ENCODE measurements at places on chromosomes 2 and 18.

DNA sequence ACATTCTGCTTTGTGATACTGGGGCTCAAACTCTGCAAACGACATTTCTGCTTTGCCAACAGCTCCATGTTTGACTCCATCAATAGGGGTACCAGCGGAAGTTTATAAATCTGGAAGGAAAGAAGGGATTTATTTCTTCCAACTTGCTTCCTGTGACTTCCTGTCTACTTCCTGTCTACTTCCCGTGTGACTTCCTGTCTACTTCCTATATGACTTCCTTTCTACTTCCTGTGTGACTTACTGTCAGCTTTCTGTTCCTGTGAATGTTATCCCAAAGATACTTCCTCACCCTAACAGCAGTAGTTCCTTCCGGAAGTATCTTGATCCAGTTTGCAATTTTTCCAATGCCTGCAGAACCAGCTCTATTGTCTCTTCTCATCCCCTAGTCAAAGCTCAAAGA, 52.0 kb upstream of the MBOAT2 start:
- no peak for DNase-seq

GRCh38 chr2:204842661-204843485, 297.6 kb downstream of the PARD3B start:
- no peak for DNase-seq

DNA sequence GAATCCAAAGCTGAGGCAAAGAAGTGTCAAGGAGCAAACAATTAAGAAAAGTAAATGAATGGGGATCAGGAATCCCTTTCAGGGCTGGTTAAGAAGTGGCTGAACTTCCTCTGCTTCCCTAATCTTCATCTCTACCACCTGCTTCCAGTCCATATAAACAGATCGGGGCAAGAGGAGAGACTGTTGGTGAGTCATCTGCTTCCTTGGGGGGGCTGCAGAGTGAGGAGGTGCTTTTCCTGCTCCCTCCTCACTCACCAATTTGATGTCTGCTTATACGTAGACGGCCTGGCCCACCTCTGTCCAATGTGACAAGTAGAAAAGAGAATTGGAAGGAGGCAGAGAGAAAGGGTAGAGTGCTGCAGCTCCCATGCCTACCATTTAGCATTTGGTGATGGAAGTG, 68.4 kb downstream of the NAB1 start:
- DNase-seq = no peak

- no peak for DNase-seq
Observed at GRCh38 chr18:23172591-23173380, 37.5 kb downstream of the CABLES1 start.

DNA sequence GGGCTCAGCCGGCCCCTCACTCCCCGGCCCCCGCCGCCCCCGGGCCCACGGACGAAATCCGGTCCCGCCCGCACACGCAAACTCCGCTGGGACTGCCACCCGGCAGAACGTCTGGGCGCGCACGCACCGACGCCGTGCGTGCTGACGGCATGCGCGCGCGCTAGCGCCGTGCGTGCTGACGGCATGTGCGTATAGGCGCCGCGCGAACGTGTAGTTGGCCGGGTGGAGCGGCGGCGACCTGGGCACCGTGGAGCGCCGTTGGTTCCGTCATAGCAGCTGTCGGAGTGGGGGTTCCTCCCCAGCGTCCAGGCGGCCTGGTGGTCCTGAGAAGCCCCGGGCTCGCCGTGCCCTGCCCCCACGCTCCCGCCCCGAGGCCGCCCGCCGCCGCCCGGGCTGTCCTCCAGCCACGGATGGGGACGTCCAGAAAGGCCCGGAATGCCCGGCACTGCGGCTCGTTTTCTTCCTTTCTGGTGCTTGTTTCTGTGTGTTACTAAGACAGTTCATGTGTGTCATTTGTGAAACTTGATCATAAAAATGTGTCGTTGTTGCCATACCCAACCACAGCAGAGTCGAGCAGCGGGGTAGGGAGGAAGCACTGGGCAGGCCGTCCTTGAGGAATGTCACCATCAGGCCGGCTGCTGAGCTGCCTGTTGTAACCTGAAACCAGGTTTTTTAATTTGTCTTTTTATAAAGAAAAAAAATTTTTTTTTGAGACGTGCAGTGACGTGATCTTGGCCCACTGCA, at the start of gene TXNL4A:
Gene TXNL4A (minus strand): TSS at position 113 of the 744 bp plus-strand sequence. CDS start 171 bp downstream, outside the sequence.
- DNase-seq = peak; percentile 54

DNA sequence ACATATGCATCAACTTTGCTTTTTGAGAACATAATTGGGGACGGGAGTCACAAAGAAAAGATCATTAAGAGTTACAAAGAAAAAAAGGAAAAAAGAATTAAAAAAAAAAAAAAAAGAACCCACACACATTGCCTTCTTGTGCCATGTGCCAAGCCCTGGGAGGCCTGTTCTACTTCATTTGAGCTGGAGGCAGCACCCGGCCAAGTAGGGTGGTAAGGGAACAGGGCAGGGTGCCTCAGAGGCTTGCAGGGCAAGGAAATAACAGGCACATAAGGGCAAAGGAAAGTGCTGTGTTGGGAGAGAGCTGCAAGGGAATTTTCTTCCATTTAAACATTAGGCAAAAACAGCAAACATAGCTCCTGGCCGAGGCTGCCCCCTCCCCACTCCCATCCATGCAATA, 418.0 kb downstream of the TMEM182 start:
- DNase-seq = no peak

GRCh38 chr2:160901613-160902012, 258.6 kb upstream of the TANK start:
- DNase-seq = no peak

DNA sequence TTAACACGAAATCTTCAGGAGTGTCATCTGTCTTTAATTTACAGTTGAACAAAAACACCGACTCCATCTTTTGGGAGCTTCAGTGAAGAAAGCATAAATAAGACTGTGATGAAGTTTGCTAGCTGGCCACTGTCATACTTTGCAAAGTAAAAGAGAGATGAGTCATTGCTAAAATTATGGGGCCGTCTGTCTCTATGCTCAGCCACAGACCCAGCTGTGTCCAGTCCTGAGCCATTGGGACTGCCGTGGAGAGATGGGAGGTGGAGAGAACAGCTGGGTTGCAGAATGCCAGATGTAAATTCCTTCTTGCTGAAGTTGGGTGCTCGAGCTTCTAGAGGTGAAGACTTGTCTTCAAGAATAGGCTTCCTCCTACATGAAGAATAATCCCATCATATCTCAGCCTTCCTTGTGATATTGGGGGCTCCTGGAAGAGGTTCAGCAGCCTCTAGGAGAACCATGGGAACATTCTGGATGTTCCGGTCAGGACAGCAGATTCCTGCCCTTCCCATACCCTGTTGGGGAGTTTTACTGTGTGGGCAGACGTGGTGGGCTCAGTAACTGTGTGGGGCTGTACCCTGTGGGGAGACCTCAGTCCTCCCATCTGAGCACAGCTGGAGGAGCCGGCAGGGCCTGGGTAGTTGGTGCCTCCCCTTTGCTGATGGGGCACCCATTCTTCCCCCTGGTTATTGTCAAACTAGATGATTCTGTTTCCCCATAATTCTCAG, 71.1 kb downstream of the LDLRAD4 start:
- no peak for DNase-seq

DNA sequence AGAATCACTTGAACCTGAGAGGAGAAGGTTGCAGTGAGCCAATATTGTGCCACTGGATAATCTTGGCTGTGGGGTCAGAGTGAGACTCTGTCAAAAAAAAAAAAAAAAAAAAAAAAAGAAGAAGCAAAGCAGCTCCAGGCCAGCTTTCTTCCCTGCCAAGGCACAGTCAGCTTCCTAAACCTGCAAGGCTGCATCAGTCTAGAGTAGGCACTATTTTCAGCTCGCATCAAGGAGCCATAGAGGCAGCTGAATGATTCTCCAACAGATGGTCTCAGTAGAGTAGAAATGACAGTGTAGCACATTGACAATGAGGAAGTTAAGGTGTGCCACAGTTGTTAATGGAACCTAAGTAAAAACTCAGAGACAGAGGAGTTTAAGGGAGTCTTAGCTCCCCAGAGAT, 35.6 kb downstream of the BMP10 start:
- DNase-seq = no peak

GRCh38 chr2:85888684-85889626, at the start of gene ST3GAL5:
ST3GAL5 (minus strand) TSS chr2:85888990; CDS start chr2:85888905, 85 bp downstream.
- DNase-seq = peak; percentile 51

- DNase-seq = no peak
Observed at GRCh38 chr2:106582148-106583143, 95.3 kb downstream of the CD8B2 start.

DNA sequence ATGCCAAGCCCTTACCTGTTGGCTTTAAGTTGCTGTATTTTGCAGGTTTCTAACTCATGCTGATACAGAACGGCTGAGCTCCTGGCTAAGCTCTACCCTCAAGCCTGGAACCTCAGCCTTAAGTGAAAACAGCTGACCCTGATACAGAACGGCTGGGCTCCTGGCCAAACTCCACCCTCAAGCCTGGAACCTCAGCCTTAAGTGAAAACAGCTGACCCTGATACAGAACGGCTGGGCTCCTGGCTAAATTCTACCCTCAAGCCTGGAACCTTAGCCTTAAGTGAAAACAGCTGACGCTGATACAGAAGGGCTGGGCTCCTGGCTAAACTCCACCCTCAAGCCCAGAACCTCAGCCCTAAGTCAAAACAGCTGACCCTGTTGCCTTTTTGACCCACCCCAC, 17.6 kb upstream of the DNER start:
- DNase-seq = no peak
